ENCODE measurements at places on chromosomes 1 and 21.
A peak's percentile ranks its signal among the peaks of the same experiment; 100 is the strongest.

DNA sequence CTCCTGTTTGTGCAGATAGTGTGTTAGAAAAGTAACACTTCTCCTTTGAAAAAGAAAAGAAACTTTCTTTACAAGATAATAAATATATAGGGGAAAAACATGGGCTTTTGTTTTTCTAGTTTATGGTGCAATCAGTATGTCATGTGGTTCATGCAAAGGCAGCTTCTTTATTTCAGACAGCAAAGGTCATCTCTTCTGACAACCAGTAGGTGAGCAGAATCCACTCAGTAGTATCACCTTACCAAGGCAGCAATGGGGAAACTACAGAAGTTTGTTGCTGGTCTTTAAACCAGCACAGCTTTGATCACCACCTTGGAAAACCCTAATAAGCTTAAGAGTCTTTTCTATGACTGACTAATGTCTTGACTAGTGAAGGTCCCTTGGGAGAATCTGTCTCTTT lies 13.0 kb upstream of the SAMSN1 start:
- no peak for DNase-seq

DNA sequence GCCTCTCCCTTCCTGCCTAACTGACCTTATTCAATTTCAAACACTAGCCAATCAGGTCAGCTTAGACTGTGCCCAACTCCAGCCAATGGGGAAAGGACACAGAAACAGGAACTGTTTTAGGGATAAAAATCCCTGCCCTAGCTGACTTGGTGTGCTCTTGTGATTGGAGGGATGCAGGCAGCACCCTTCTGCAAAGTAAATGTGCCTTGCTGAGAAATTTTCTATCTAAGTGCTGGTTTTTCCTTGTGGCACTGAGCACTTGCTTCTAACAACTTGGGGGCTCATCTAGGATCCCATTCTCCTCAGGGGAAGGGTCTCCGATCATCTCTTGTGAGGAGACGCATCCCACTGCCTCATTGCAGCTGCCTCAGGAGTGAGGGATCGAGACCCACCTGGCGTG lies 10.7 kb upstream of the CD2 start:
- no peak for DNase-seq

DNA sequence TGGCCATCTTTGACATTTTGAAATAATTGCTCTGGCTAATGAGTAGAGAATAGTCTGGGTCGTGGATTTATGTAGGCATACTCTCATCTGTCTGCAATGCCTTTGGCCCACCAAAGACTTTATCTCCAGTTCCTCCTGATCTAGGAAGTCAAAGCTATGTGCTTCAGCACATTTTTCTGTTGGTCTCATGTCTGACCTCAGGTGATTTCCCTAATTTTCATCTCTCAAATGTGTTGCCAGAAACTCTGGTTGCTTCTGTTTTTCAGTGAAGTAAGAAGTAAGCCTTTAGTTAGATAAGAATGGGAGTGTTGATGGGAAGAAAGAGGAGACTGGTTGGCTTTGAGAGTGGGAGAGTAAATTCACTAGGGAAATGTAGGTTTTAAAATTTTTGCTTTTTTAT lies 66.4 kb downstream of the GPR88 start:
- DNase-seq, result no peak

DNA sequence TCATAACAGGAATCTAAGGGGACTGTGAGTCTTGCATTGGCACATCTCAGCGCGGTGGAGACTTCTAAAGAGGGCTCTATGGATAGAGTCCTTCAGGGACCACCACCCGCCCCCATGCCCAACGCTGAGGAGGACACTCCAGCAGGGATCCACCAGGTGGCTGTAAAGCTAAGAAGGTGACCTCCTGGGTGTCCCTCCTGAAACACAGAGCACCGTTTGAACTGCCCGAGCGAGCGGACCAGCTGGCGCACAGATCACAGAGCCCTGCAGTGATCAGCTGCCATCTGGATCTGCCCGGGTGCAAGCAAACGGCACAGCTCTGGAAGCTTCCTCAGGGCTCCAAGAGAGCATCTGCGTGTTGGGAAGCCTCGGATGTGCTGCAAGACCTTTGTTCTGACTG lies 51.3 kb upstream of the LYST start:
- no peak for DNase-seq

GRCh38 chr1:42833981-42834380 lies 12.4 kb upstream of the ZNF691 start:
- DNase-seq, result no peak

DNA sequence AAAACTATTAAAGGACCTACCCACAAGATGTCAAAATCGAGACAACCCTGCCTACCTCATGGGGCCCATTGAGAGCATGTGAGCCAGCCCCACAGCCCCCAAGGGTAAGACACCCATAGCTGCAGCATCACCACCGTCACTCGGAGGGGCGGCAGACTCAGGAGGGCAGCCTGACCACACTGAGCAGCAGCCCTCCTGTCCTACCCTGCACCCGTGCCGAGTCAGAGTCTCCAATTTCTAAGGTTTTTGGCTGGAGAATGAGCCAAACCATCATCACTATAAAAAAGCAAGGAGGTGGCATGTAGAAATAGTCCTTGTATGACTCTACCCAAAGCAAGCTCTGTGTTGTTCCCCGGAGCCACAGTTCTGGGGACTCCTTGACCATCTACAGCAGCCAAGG lies 94.7 kb downstream of the SSBP3 start:
- DNase-seq, result no peak

DNA sequence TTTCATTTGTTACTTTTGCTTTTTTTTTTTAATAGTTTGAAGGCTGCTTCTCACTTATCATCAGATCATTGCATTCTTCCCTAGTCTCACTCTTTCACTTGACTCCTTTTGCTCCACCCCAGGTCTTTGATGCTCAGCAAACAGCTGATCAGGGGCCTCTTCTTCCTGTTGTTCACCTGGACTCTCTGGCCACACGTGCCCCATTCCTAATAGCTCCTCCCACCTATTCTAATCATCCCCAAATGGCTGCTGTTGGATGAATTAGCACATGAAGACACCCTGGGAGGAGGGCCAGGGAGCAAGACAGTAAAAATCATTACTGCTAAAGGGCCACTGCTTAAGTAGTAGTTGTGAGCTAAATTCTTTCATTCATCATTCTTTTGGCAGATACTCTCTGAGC lies 119.5 kb downstream of the MAB21L3 start:
- no peak for DNase-seq

- no peak for DNase-seq
Observed at GRCh38 chr1:214367841-214368240, 86.9 kb downstream of the SMYD2 start.

DNA sequence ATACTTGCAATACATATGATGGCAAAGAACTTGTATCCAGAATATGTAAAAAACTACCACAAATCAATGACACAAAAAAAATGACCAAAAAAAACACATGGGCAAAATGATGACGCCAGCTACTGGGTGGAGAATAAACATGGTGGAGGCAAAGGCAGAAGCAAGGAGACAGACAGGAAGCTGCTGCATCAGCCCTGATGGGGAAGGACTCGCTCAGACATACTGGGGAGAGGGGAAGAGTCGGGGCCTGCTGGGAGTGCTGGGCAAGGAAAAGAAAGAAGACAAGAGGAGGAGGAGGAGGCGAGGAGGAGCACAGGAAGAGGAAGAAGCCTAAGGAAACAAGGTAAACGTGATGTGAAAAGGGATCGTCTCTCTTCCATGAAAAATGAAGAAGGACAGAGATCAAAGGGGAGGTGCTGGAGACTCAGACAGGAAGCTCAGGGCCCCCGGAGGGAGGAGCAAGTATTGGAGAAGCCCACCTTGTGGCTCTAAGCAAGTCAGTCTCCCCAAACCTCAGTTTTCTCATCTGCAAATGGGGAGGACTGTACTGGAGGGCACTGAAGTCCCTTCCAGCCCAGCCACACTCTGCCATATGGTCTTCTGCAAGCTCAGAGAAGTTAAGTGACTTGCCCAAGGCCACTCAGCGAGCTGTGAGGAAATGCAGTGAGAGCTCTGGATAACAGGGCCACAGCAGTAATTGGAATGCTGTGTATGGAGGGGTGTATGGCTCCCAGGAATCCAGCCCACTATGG lies 24.2 kb downstream of the OLFML2B start:
- no peak for DNase-seq

- no peak for DNase-seq
Observed at GRCh38 chr1:65360648-65361047, 51.3 kb downstream of the DNAJC6 start.

DNA sequence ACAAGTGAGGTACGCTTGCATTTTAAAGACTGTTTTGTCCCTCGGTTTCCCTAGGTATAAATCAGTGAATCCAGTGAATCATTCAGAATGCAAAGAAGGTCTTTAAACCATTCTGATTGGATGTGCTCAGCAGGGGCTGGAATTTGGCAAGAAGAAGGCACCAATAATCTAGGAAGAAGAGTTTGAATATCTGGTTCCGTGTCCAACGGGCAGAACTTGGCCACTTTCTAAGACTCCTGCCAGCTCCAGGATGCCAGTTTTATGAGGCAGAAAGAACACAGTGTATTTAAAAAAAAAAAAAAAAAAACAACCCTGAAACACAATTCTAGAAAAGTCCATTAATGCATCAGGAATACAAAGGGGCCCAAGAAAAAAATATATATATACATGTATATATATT lies 3.0 kb upstream of the TENT5C start:
- no peak for DNase-seq

DNA sequence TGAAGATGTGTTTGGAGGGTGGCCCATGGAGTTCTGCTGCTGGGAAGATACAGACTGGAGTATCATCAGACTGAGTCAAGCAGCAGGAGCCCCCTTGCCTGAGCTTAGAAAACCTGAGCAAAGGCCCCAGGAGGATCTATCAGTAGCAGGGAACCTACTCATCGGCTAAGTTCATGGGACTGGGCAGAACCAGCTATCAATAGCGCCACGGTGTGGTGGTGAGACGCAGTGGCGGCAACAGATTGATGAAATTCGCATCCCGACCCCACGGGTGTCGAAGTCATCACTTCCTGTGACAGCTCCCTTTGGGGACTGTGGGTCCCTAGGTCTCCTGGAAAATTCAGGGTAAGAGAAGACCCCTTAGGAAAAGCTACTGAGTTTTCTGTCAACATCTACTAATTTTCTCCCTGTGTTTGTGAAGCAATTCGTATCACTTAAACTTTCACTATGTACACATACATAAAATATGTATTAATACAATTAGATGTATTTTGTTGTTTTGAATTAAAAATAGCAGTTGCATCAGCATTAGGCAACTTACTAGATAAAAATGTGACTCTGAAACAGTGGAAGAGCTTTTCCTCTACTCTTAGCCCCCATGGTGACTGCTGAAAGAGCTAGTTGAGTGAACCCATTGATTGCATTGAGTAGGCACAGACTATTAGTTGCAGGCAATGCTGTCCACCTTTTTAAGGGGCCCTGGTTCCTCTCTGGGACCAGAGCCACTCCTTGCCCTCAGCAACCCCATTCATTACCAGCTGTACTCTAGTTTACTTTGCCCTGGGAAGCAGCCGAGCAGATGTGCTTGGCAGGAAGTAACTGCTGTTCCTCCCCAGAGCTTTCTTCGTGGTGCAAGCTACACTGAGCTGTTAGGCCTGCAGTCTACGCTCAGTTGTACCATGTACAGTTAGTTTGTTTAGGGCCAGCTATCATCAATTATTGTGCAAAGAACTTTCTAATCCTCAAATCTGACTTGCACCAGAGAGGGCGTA lies 7.3 kb upstream of the CACNA1S start:
- peak; percentile 39 for DNase-seq

GRCh38 chr1:161359291-161359690 lies 8.4 kb downstream of the CFAP126 start:
- no peak for DNase-seq

GRCh38 chr21:29265690-29266479 lies 32.8 kb upstream of the BACH1 start:
- DNase-seq, result no peak

- DNase-seq, result no peak
Observed at GRCh38 chr1:154963643-154964042, 2.1 kb upstream of the PYGO2 start.

GRCh38 chr1:203581841-203582240 lies 44.8 kb upstream of the ATP2B4 start:
- DNase-seq, result no peak

DNA sequence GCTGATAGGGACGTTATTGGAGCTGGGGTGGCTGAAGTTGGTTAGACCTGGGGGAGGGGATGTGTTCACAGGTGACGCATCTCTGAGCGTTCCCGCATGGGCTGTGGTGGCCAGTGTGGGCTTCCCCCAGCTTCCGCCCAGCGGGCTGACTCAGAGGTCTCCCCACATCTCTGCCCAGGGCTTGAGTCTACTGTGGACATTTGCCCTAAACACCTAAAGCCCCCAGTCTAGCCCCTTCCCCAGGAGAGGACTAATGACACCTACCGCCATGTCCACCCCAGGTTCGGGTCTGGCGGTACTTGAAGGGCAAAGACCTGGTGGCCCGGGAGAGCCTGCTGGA lies 2.0 kb downstream of the AGRN start:
- no peak for DNase-seq

GRCh38 chr1:181595234-181595633 lies 111.9 kb downstream of the CACNA1E start:
- DNase-seq, result no peak

- DNase-seq, result no peak
Observed at GRCh38 chr21:34276711-34277425, 86.9 kb upstream of the KCNE2 start.

- no peak for DNase-seq
Observed at GRCh38 chr1:231068762-231069161, 28.7 kb upstream of the FAM89A start.

DNA sequence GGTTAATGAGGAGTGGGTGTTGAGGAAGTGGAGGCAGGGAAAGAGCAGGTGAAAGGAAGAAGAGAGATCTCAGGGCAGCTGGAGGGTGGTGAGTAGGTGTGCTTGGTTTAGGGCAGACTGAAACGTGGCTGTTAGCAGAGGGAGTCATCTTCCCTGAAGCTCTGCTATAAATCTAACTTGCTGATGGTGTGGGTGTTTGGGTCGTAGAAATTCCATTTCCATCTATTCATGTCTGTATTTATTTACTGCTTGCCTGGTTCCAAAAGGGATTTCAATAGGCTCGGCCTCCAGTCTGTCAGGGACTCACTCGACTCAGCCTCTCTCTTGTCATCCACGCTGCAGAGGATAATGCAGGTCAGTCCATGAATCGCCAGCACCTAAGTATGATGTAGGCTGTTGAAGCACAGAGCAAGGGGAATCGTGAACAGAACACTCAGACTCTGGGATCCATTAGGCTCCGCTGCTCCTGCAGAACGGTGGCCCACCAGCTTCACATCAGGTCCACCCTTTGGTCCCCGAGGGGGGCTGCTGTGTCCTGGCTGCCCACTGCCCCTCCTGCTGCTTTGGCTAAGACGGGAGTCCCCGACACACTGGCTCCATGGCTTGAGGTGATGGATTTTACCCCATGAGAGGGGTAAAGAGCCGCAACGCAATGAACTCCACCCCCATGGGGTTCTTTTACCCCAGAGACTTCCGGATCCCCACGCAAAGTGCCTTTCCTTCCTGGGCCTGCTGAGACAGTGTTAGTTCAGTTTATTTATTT lies 156.2 kb downstream of the RHOU start:
- no peak for DNase-seq

DNA sequence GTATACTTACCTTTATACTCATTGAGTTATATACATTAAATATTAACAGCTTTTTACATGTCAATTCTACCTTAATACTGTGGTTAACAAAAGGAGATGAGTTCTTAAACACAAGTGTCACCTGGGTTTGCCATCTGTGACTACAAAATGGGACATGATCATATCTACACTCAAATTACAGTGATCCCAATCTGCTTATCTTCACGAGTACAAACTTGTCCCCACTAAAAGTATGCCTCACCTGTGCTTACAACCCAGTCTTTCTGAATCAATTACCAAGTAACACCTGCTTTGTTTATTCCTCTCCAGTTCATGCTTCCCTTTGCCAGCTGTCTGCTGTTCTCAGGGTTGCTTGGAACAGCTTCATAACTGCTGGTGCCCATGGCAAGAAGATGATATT lies 8.8 kb downstream of the CD1E start:
- DNase-seq, result no peak

Data from nucleus accumbens (tissue), 56 donors.